ENCODE measurements at places on chromosomes 5 and 9.

GRCh38 chr5:149283626-149284480, 12.2 kb downstream of the AFAP1L1 start:
- no peak for DNase-seq

DNA sequence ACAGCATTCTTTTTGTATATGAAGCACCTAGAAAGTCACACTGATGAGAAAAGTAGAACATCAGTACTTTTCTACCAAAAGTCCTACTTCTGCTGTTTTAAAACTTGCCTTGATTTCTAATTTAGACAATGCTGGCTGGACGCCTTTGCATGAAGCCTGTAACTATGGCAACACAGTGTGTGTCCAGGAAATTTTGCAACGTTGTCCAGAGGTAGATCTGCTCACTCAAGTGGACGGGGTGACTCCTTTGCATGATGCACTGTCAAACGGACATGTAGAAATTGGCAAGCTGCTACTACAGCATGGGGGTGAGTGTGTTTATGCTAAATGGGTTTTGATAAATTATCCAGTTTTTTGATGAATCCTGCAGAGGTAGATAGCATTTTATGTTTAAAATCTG, 73.5 kb downstream of the SLF1 start:
- no peak for DNase-seq

GRCh38 chr5:173020643-173021042, 35.5 kb upstream of the CREBRF start:
- no peak for DNase-seq

DNA sequence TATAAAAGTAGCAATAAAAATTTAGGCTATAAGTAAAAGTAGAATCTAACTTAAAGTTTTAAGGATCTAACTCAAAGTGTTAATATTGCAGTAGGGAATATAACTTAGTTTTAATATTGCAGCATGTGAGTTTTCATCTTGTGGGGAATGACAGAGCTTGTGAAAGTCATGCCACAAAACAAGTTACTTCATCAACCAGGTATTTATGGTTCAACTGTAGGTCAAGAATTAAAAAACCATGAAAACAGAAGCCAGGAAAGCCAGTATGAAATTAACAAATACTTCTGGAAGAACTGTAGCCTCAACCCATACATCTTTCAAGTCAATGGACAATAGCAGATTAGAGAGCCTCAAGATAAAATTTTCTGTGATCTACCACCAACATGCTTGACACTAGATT, 19.0 kb downstream of the HMGCS1 start:
- DNase-seq: no peak

DNA sequence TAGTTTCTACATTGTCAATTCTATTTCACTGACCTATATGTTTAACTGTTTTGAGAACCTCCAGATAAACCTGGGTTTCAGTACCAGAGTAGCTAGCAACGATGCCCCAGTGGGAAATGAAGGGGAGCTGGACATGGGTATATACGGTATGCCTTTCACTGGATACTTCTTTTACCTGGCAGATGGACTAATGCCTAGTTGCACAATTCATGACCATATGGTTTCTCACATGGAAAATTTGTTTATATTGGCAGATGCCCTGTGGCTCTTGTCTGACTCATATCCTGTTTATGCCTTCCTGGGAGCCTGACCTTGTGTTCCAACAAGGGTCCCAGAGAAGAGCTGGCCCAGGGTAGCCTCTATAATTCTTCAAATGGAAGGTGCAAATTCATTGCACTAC, 144.1 kb downstream of the MAT2B start:
- DNase-seq: no peak

GRCh38 chr9:121328876-121329681, 41.0 kb downstream of the STOM start:
- no peak for DNase-seq

GRCh38 chr5:57692582-57693487, 210.2 kb upstream of the ACTBL2 start:
- DNase-seq: peak; percentile 87

DNA sequence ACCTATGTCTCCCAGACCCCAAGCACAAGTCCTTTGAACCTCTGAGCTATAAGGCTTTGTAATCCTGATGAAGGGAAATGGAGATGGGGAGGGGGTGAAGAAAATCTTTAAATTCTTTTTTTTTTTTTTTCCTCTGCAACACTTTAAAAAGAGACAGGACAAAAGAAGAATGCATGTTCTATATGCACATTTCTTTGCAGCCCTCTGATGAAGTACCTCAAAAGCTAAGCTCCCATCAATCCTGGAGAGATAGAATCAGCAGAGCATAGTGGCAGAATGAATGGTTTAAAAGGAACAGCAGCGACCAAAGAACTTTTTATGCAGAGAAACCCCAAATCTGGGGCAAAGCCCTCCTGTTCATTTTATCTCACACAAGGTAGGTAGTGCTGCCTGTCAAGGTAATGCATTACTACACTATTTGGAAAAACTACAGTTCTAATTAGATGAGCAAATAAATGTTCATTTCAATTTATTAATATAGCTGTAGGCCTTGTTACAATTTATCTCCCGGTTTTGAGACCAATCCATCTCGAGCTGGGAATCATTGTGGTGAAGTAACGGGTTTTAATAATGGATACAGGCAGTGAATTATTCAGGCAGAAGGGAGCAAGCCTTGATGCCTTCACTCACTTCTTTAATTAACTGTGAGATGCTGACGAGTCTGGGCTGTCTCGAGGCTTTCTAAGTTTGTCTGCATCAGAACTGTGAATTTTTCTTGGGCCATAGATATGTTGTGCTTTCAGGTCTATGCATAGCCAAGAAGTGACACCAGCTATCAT, 173.5 kb upstream of the ZNF608 start:
- no peak for DNase-seq

GRCh38 chr5:135830876-135831275, 3.6 kb upstream of the SLC25A48 start:
- no peak for DNase-seq

- DNase-seq: no peak
Measured at GRCh38 chr5:144028058-144028457, 142.4 kb downstream of the YIPF5 start.

DNA sequence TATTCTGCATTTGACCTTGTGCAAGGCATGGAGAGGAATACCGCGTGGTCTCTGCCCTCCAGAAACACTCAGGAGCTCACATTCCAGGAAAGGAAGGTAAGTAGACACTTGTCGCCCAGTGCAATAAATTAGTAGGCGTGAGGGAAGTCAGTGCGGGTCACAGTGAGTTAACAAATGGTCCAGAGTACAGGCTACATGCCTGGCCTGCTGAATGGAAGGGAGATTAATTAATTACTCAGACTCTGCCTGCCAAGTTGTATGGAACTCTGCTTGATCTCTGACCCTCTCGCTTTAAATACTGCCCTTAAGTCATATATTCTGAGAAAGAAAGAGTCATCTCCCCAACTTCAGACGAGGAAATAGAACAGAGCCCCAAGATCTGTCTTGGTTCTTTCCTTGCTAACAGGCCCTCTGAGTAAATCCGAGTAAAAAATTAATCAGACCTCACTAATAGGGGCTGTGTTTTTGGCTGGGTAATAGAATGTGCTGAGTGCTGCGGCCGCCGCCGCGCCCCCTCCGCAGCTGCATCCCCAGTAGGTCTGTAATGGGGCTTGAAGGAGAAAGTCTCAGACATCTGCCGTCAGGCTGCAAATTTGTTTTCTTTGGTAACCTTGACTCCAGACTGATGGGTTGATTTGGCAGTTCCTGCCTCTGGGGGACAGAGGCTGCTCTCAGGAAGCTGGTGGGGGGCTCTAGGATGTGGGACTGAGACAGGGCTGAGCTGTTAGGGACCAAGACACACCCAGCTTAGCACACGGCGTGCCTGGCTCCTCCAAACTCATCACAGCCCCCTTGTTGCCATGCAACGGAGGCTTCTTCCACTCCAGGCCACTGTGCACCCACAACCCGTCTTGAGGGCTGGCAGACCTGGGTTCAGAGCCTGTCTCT, 144.4 kb downstream of the NSG2 start:
- DNase-seq: no peak

GRCh38 chr5:94932259-94932658, 313.8 kb downstream of the SLF1 start:
- DNase-seq: no peak

GRCh38 chr5:74415695-74416102, 224.8 kb downstream of the ENC1 start:
- DNase-seq: peak; percentile 53

DNA sequence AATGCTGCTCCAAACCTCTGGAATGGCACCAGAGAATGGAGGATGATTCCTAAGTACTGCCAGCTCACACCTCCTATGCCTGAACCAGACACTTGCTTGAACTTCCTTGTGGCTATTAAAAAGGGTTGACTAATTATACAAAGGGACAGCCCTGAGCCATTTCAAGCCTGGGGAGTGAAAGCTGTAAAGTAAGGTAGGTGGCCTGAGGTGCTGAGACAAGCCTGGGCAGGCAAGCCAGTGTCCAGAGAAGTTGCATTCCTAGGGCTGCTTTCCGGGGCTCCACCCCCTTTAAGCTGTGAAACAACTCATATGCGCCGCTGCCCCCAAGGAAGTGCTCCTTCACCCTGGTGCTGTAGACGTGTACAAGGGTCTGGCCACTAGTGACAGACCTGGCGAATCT, 79.9 kb upstream of the SLC1A3 start:
- DNase-seq: peak; percentile 41

DNA sequence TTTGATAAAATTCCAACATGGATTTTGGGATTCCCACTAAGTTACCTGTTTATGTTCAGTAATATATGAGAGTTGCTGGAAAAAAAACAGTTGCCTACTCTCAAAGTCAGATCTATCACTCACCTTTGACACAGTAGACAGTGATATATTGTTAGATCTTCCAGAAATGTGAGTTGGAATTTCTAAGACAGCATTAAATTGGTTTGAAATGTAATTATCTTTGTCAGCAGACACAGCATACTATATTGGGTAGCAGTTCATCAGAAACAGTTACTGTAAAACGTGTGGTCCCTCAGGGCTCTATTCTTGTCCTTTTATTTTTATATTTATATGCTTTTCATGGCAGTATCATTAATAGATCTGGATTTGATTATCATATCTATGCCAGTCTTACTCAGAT, 433.6 kb upstream of the ARRDC3 start:
- no peak for DNase-seq

GRCh38 chr5:14167211-14167845, 24.2 kb downstream of the TRIO start:
- no peak for DNase-seq

DNA sequence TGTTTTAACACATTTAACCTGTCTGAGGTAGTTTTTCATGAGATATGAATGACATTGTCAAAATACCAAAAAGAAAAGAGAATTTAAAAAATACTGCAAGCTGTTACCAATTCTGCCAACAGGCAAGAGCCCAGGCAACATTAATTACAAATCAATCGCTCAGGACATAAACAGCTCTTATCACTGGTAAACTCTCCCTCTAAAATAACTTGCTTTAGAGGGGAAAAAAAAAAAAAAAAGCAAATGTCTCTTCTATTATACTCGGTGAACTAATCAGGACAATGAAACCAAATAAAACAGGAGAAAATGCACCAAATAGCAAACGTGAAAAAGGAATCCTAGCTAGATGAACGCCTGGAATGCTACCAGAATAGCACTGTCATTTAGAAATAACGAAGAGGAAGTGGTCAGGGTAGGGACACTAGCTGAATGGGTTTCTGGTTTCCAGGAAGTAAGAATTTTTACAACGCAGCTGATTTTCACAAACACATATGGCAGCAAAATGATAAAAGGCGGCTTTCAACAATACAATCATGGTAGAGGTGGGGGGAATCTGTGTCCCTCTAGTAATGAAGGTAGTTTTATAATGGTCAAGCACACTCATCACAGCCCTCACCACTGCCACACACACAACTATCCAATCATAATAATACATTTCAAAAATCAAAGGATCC, 94.9 kb downstream of the DENND1A start:
- no peak for DNase-seq

- DNase-seq: no peak
Measured at GRCh38 chr9:113341712-113342410, 1.8 kb upstream of the WDR31 start.

- no peak for DNase-seq
Measured at GRCh38 chr5:75512383-75513074, 838 bp downstream of the POLK start.
